ENCODE measurements at places on chromosomes 11 and 22. TPM values are rescaled to one million over a fixed set of nuclear protein-coding genes. Genes with fewer than 3 reads are reported as not detected.

Gene MRPL11
- 107 TPM for total RNA-seq

Gene NUP160
- 31.5 TPM for total RNA-seq

Gene ELMOD1
- total RNA-seq: 0.33 TPM

Gene TRIM48
- not detected for total RNA-seq

Gene THY1
- 11.6 TPM for total RNA-seq

Gene MRGPRX1
- not detected for total RNA-seq

Gene CADM1
- 16.1 TPM for total RNA-seq

Gene RFPL2
- 0.07 TPM for total RNA-seq

Gene DNAJB7
- total RNA-seq: not detected

Gene SLC37A2
- 0.12 TPM for total RNA-seq

Gene TMEM45B
- total RNA-seq: 0.13 TPM

Gene OMP
- total RNA-seq: not detected

Gene CHRDL2
- 4.8 TPM for total RNA-seq

Gene C11orf21
- total RNA-seq: not detected

Gene MEI1
- not detected for total RNA-seq

Gene APOBEC3B
- 27.4 TPM for total RNA-seq

All from A549 treated with CORT108297 at 1 μM for 4 hours (cell line).